Lower lobe of right lung (tissue), 2 donors: ENCODE measurements at places on chromosomes 11 and 22. TPM values are rescaled to one million over a fixed set of nuclear protein-coding genes. Genes with fewer than 3 reads are reported as not detected.

DNA sequence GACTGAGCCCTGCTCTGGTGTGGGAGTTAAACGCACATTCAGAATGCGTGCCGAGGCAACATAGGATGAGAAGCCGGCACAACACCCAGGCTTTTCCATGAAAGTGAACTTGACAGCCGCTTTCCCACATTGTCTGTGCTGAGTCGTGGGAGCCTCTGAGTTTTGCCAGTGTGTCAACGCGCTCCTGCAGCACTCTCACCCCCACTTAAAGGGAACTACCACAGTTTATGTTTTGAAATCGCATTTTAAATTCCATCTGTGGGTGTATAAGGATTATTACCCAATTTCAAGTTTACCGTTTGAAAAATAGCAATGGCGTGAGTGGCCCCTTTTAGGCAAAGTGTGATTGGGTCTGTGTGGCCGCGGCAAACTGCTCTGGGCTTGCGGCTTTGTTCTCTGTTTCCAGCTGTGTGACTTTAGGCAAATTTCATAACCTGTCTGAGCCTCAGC is 81.5 kb downstream of the FBLN1 start:
- H3K27ac ChIP-seq = no peak overlapping the region
- H3K4me1 ChIP-seq = peaks cover 24% of the 10 kb centered on the region

DNA sequence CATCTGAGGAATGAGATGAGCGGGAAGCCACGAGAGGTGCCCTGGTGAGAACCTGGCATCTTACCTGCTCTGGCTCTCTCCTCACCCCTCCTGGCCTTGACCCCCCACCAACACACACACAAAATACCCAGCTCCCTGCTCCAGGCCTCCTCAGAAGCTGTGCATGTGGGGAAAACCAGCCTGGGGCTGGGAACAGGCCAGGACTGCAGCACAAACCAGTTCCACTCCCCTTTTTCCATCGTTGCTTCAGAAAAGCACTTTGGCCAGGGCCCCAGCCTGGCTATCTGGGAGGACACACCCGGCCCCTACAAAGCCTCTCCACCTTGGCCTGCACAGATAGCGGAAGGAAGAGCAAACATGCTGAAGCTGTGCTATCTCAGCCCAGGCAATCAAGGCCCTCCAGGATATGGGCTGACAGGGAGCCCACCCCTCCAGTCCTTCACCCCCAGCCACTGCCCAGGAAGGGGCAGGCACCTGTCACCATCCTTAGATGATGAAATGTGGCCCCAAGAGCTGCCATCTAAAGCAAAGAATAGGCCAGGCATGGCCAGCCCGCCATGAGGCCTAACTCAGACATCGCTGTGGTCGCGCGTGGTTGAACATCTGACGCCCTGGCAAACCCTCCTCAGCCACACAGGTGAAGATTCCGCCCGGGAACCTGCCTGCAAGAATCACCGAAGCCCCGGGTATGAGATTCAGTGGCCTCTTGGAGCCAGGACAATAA is 35.4 kb downstream of the PISD start:
- peaks cover 26% of the 10 kb centered on the region for H3K36me3 ChIP-seq
- no peak overlapping the region for H3K4me3 ChIP-seq
- no peak for DNase-seq
- H3K27me3 ChIP-seq = no peaks in the 10 kb centered on the region
- peak overlapping the region; percentile 72 for H3K27ac ChIP-seq

The CATSPER1 gene
- total RNA-seq = 3.6 TPM

GRCh38 chr22:50119768-50120251 is 30.0 kb downstream of the MOV10L1 start:
- H3K27ac ChIP-seq = no peak overlapping the region
- no peaks in the 10 kb centered on the region for H3K36me3 ChIP-seq
- H3K4me3 ChIP-seq = no peak overlapping the region
- H3K27me3 ChIP-seq = peaks cover 3% of the 10 kb centered on the region

DNA sequence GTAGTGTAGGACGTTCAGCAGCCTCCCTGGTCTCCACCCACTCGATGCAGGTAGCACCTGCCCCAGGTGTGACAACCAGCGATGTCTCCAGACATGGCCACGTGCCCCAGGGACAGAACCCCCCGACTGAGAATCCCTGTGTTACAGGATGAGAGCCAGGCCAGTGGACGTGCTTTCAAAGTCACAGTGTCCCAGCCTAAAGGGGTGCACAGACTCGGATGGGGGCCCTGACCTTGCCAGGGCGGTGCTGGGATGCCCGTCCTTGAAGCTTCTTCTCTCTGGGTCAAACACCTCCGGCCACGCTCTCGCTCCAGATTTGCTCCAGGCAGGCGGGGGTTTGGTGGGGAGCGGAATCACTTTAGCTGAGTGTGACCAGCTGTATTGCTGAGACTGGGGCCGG is 23.3 kb upstream of the GAL start:
- no peaks in the 10 kb centered on the region for H3K4me1 ChIP-seq
- no peak for DNase-seq
- H3K27ac ChIP-seq = no peak overlapping the region
- no peak overlapping the region for H3K4me3 ChIP-seq
- H3K36me3 ChIP-seq = no peaks in the 10 kb centered on the region

The RBMXL2 gene
- not detected for total RNA-seq

GRCh38 chr22:35749808-35750207 is 32.1 kb downstream of the APOL5 start:
- H3K4me3 ChIP-seq = no peak overlapping the region
- H3K27ac ChIP-seq = no peak overlapping the region
- H3K4me1 ChIP-seq = peaks cover 9% of the 10 kb centered on the region
- peaks cover 10% of the 10 kb centered on the region for H3K36me3 ChIP-seq
- no peaks in the 10 kb centered on the region for H3K27me3 ChIP-seq

DNA sequence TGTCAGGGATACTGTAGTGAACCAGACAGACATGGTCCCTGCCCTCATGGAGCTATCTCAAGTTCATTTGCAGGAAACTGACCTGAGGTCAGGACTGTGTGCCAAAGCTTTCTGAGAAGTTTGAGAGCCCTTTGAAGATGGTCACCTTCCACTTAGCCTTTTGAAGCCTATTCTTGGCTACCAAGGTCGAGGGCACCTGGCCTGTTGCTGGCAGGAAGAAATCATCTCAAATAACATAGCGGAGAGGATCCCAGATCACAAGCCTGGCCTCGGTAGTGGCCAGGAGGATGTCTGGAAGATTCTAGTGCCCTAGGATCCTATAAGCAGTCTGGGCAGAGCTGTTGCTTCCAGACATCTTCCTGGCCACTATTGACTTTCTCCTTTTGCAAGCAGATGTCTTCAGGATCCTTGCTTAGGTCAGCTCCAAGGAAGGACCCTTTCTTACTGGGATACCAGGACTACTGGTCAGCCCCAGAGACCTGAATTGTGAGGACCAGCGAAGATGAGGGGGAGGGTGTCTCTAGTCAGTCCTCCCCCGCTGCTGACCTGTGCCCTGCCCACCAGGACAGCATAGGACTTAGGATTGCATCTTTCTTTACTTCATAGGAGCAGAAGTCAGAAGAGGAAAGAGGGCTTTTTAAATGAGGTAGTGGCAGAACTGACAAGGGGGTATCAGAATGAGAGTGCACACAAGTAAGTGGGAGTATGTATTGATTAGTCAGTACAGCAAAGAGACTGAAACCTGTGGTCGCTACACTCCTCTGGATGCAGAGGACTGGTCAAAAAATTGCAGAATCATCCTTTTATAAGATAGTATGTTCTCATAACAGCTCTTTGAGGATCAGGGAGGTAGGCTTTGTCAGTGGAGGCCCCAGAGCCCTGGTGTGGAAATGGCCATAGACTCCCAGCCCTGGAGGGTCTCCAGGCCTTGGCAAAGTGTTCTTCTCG is 94.8 kb downstream of the TEAD1 start:
- peaks cover 18% of the 10 kb centered on the region for H3K36me3 ChIP-seq
- peaks cover 21% of the 10 kb centered on the region for H3K4me1 ChIP-seq
- no peak overlapping the region for H3K27ac ChIP-seq
- H3K27me3 ChIP-seq = no peaks in the 10 kb centered on the region
- H3K4me3 ChIP-seq = no peak overlapping the region

The ANGPTL5 gene
- 0.71 TPM for total RNA-seq

The TUBA8 gene
- total RNA-seq = 1.3 TPM

The SLC7A4 gene
- 0.47 TPM for total RNA-seq

The BEST1 gene
- 14.1 TPM for total RNA-seq

The SLC22A8 gene
- not detected for total RNA-seq

The PTH gene
- not detected for total RNA-seq

The OR52K2 gene
- total RNA-seq = 0.47 TPM

- no peak for DNase-seq
- H3K4me3 ChIP-seq = no peak overlapping the region
- no peaks in the 10 kb centered on the region for H3K27me3 ChIP-seq
- no peak overlapping the region for H3K27ac ChIP-seq
- no peaks in the 10 kb centered on the region for H3K4me1 ChIP-seq
Measured at GRCh38 chr22:27895600-27895999, 23.5 kb downstream of the PITPNB start.

GRCh38 chr11:44916801-44917385 is 33.8 kb downstream of the TP53I11 start:
- no peak for DNase-seq
- H3K36me3 ChIP-seq = no peaks in the 10 kb centered on the region
- peaks cover 10% of the 10 kb centered on the region for H3K4me1 ChIP-seq

GRCh38 chr11:120199613-120200012 is 11.2 kb upstream of the OAF start:
- peaks cover 4% of the 10 kb centered on the region for H3K27me3 ChIP-seq
- H3K4me3 ChIP-seq = no peak overlapping the region
- no peaks in the 10 kb centered on the region for H3K4me1 ChIP-seq
- no peaks in the 10 kb centered on the region for H3K36me3 ChIP-seq
- H3K27ac ChIP-seq = no peak overlapping the region
- DNase-seq = no peak
